ENCODE measurements at places on chromosomes 7 and 10. TPM values are rescaled to one million over a fixed set of nuclear protein-coding genes. Genes with fewer than 3 reads are reported as not detected.
A peak's percentile ranks its signal among the peaks of the same experiment; 100 is the strongest.

DNA sequence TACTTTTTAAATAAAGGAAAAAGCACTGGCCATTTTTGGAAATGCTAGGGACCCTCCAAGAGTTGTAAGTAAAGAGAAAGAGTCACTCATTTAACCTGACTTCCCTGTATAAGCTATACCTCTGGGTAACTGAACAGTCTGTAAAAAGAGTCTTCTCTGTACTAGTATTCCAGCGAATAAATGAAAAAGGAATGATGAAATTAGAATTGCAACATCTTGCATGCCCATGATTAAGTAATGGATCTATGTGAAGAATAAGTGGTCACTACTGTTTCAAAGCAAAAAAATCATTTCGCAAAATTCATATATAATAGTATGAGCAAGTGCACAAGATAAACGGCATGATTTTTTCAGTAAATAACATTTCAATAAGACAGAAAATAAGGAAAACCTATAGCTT lies 116.8 kb downstream of the ZFAND4 start:
- no peak for DNase-seq

DNA sequence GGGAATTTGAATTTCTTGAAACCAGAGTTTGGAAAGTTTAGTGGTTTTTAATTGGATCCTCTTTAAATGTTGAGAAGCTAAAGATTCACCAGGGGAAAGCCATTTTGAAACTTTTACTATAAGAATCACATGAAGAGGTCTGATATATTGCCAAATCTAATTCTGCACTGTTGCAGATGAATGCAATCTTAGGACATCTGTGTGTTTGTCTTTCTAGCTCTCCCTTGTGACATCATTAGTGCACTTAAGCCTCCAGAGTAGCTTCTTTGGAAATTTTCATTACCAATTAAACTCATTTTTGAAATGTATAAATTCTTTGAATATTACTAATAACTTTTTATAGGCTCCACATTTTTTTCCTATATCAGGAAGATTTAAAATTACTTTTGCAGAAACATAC lies 160.2 kb downstream of the BICC1 start:
- no peak for DNase-seq

DNA sequence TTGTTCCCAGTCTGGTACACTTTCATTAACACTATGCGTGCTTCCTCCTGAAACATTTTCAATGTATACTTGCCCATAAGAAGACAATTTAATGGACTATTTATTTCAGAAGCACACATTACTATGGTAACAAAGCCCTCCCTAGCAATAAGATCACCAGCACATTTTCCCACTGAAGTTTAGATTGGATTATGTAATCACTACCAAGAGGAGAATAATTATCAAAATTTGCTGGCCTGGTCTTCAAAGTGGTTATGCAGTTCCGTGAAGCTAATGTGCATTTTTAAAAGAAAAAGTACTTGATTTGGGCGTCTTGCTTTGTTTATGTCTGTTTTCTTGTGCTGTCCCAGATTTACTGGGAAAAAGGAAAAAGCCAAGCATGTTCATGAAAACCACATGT lies 61.9 kb downstream of the AP3M1 start:
- no peak for DNase-seq

DNA sequence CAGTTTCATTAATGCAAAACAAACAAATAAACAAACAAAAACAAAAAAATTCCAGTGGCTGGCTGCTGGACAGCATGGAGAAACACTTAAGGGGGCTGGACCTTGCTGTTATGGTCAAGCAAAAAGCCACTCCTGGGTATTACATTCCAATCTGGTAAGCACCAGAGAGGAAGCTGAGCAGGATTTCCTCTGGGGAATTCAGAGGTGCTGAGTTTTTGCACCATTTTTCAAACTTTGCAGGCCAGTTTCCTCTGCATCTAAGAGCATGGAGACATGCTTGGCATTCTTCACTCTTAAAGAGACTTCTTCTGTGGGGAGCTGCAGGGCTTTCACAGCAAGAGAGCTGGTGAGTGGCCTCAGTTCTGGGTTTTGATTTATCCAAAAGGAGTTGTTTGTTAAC lies 84.5 kb downstream of the FZD1 start:
- no peak for DNase-seq

GRCh38 chr10:12980102-12980661 lies 21.3 kb downstream of the CCDC3 start:
- no peak for DNase-seq

DNA sequence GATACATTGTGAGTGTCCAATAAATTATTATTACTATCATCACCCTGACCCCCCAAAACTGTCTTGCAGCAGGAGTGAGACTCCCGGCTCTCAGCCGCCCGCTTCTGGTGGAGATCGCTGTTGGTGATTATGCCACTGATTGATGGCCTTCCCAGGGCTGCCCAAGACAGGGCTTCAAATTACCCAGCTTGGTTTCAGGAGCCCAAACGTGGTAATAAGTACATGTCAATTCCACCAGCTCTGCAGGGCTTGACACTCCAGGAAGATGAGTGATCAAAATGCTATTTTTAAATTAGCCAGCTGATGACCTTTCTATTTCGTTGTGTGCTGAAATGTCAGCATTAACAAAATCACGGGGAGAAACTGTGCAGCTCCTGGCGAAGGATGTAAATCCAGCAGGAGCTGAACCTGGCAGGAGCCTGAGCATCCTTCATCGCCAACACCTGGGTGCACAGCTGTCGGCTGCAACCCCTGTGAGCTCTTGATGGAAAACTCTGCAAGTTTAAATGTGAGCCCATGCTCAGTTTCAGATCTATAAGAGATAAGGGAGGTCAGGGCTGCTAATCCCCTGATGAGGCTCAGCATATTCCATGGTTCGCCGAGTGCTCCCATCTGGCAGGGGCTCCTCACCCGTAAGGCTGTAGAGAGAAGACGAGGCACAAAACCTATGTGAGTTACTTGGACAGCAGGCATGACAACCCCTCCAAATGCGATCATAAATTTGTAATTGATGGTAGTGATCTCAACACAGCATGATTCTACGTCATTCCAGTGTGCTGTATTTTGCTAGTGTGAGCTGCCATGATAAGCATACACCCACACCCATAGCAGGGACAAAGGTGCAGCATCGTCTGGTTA lies 446.3 kb downstream of the TCERG1L start:
- no peak for DNase-seq

DNA sequence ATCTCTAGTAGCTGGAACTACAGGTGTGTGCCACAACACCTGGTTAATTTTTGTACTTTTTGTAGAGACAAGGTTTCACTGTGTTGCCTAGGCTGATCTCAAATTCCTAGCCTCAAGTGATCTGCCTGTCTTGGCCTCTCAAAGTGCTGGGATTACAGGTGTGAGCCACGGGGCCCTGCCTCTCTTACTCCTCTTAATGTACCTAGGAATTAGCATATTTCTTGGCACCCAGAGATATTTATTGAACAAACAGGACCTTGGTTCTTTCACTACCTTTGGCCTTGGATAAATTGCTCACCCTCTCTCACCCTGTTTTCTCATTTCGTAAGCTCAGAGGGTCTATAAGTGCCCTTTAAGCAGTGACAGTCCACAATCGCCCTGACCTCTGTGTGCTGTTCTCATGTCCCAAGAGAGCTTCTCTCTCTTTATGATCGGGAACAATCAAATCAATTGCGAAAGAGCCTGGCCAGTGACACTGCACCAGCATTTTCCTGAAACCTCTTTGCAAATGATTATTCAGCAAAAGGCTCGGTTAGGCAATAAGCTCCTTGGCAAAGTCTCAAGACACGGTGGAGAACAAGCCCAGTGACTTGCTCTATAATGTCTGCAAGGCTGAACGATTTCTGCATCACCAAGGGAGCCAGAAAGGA lies 117.7 kb downstream of the APBB1IP start:
- DNase-seq, result no peak

GRCh38 chr7:138665249-138665648 lies 35.9 kb downstream of the SVOPL start:
- no peak for DNase-seq

DNA sequence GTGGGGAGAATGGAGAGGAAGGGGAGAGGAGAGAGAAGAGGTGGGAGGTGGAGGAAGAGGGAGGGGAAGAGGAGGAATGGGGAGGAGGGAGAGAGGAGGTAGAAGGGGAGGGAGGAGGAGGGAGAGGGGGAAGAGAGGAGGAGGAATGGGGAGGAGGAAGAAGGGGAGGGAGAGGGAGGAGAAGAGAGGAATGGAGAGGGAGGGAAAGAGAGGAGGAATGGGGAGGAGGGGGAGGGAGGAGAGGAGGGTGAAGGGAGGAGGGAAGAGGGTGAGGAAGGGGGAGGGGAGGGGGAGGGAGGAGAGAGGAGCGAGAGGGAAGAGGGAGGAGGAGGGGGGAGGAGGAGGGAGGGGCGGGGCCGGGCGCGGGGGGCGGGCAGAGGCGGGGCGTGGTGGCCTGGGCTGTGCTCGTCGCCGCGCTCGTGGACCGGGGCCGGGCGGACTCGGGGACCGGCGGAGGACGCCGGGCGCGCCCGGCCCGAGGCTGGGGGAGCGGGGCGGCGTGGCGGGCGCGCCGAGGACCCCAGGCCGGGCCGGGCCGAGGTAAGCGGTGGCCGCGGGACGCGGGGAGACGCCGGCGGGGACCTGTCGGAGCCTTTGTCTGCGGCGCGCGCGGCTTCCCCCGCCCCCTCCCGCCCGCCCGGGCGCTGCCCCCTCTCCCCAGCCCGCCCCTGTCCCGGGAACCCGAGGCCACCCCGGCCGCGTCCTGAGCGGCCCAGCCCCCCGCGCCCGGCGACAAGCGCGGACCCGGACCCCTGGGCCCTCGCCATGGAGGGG lies at the start of gene SLC29A4:
SLC29A4 (plus strand) TSS at position 401 of the 774 bp plus-strand sequence. CDS start 4,874 bp downstream, outside the sequence.
- no peak for DNase-seq

DNA sequence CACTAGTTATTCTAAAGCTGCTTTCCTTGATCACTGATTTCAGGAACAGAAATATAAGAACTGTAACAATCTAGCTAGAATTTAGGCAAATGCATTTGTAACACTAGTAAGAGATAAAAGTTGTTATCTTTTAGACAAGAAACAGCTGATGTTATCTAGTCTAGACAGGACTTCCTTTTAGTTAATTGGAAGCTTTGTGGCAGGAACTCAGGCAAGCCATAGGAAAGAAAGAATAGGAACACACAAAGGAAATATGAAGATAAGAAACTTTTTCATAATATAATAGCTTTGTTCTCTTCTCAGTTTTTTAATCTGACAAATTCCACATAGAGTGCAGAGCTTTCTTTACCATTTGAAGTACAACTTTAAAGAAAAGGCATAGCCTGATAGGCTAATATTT lies 59.0 kb upstream of the AGR3 start:
- DNase-seq, result no peak

DNA sequence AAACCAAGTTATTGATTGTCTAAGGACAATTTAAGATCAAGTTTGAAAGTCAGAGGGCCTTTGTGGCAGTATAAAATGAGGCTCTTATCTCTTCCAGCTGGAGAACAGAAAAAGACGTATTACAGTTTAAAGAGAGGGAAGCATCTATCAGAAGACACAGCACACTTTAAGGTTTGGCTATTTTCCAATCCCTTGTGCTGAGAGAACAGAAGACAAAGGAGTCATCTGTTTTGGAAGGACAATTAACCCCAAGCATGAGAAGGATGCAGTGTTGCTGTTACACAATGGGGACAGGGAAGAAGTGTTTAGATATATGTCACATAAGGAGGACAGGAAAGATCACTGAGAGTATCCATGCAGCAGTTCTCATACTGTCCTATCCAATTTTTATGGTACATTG lies 1224.2 kb upstream of the SORCS1 start:
- DNase-seq, result no peak

GRCh38 chr10:127657056-127657455 lies 79.9 kb upstream of the FOXI2 start:
- DNase-seq, result no peak

DNA sequence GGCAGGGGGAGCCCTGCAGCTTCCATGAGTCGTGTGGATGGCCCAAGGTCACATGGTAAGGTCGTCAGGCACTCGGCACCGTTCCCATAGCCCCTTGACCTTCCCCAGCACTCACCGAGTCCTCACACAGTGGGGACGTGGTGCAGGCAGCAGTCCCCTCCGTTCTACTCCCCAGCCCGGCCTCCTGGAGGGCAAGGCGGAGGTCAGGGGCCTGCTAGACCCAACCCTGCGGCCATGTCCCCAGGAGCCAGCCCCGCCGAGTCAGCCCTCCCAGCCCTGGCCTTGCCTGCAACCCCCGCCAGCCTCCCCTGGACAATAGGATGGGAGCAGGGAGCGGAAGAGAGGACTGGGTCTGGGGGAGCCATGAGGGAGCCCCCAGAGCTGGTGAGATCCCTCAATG lies 65.2 kb downstream of the ELFN1 start:
- DNase-seq, result no peak

DNA sequence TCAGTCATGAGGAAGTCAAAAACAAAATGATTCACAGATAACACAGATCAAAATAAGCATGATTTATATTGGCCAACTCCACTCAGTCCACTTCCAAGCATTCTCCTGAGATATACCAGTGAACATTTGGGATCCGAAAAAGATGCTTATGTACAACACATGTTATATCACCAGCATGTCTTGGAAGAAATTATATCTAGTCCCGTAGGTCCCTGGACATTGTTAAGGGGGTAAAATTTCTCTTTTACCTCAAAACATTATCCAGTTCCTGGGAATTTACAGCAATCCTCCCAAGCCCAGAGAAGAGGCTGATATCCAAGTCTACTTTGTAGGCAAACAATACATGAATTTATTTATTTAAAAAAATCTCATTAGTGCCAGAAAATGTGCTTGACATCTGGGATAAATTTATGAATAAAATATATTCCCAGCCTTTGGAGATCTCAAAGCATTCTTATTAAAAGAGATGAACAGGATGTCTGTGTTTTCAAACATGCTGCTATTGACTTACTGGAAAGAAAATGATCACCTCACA lies 582.2 kb upstream of the ZWINT start:
- no peak for DNase-seq

DNA sequence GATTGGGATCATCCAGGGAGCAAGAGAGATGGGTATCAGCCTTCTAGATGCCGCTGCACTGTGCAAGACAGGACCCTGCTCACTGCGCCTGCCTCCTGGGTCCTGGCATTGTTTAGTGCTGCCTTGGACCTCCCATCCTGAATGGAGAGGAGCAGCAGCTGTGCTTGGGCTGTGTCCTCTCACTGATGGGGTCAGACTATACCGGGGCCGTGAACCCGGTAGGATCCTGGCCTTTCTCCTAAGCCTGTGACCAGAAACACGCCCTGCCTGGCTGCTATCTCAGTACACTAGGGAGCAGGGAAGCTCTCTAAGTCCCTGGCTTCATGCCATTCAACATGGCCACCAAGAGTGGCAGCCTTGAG lies 309.4 kb upstream of the ZNF32 start:
- DNase-seq, result no peak

GRCh38 chr7:151113344-151114150 lies 27.3 kb downstream of the AGAP3 start:
- peak; percentile 72 for DNase-seq

- no peak for DNase-seq
These were observed 35.9 kb downstream of the BLNK start for GRCh38 chr10:96235326-96236089.

- no peak for DNase-seq
These were observed 229.3 kb downstream of the AUTS2 start for GRCh38 chr7:69827558-69827957.

The TET1 gene
- total RNA-seq, result 0.82 TPM

The SEMA3A gene
- total RNA-seq, result 72.6 TPM

The PRKCQ gene
- 0.05 TPM for total RNA-seq

The FFAR4 gene
- 0.16 TPM for total RNA-seq
